Activated naive CD4-positive, alpha-beta T cell (primary cell): ENCODE measurements at places on chromosomes 6 and 20.

GRCh38 chr20:35463455-35464300, 8.3 kb downstream of the CEP250 start:
- DNase-seq, result no peak

GRCh38 chr6:23177806-23178205, 608.4 kb downstream of the HDGFL1 start:
- no peak for DNase-seq

DNA sequence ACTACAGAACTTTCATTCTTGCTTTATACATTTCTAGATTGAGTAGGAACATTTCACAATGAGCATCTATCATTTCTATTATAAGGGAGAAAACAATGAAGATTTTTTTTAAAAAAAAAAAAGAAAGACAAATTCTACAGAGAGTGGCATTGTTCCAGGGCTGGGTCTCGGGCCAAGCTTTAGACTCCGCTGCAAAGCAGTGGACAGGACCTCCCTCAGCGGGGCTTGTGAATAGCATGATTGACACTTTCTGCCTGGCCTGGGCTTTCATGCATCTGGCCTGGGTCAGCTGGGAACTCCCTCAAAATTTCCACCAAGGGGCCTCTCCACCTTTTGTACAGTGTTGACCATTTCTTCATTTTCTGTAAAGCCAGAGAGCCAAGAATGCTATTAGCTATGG, 55.8 kb upstream of the HIVEP2 start:
- DNase-seq, result no peak

- no peak for DNase-seq
Observed at GRCh38 chr20:33601861-33602260, 60.3 kb upstream of the C20orf144 start.

DNA sequence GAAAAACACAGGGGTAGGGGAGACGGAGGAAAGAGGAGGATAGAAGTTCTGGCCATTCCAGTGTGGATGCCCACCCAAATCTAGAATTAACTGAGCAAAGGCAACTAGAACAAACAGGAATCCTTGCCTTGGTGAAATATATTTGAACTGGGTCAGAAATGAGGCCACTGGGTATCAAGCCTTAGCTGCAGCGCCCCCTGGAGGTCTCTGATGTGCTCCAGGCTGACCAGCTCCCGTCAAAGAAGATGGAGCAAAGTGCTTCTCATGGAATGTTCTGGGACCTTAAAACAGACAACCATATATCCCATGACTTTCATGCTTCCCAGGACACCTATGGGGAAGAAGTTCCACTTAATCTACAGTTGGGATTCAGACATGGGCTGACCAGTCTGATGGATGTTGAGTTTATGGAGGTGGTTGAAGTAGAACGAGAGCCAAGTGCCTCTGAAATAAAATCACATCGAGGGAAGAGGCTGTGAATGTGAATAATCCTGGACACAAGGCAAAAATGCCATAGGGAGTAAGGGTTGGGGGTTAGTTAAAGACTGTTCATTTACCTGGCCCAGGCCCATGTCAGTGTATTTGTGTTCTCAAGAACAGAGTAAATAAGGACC, 50.4 kb downstream of the HLA-DPB1 start:
- peak; percentile 55 for DNase-seq

DNA sequence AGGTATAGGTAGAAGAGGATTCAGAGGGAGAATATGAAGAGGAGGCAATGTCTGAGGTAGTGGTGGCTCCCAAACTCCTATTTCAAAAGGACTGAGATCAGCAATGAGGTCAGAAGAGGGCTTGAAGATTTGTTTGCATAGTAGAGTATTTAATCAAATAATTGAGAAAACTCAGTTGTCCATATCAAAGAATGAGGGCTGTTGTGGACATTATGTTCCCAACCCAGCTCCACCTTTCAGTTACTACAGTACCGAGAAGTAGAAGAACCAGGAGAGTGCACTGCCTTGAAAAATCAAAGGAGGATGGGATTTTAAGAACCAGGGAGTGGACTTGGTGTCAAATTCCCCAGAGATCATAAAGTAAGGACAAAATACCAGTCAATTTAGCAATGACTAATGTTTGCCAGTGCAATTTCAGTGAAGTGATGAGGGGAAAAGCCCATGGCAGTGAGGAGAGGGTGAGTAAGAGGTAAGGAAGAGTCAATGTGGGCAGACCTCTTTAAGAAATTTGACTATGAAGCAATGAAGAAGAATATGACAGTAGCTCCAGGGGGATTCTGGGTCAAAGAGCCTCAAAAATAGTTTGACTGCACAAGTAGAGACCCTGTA, 382.4 kb downstream of the PKHD1 start:
- no peak for DNase-seq

GRCh38 chr6:135096403-135097130, 41.9 kb upstream of the HBS1L start:
- DNase-seq, result no peak

DNA sequence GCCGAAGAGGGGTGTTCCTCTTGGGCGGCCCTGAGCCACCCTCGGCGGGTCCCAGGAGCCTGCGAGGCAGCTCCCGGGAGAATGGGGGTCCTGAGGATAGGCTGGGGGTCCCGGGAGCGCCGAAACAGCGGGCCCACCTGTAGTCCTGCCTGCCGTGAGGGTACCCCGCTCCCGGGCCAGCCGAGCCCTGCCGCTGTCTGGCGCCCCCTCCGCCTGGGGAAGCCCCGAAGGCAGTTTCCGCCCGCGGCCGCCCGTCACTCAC, 280 bp downstream of the SPATA2 start:
- DNase-seq, result no peak

DNA sequence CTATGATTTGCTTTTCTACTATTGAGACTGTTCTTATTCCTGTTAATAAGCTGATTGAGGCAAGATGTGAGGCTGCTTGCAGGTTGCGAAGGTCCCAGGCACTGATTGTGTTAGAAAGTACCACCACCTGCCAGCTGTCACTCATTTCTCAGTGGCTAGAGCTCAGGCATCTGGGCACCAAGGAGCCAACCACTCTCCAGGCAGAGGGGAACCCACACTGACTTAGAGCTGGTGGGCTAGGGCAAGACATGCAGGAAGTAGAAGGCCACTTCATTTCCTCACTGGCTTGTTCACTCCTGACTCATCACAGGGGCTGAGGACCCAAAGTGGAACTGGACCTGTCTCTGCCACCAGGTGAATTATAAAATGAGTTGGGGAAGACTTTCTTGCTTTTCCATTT, 7.8 kb upstream of the DLL1 start:
- no peak for DNase-seq

- no peak for DNase-seq
Observed at GRCh38 chr20:64093013-64093503, 8.9 kb upstream of the LKAAEAR1 start.

- DNase-seq, result no peak
Observed at GRCh38 chr6:347951-348859, 43.3 kb upstream of the IRF4 start.

DNA sequence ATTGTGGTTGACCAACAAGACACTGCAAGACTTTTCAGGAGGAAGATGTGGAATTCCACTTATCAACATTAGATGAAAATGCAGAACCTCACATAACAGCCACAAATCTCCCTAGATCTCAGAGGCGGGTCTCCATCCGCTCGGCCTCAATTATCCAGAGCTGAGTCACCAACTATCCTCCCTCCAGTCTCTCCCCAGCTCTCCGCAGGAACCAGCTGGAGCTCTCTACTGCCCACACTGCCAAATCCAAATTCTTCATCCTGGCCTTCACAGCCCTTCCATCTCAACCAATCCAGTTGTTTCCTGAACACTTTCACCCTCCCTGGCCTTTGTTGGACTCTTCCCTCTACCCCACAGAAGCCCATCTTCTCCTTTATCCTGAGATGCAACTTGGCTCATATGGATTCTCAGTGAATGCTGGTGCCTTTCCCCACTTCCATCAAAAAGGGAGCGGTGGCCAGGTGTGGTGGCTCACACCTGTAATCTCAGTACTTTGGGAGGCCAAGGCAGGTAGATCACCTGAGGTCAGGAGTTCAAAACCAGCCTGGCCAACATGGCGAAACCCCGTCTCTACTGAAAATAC, 3.5 kb upstream of the TGIF2 start:
- DNase-seq, result no peak

GRCh38 chr6:131024565-131024964, 38.5 kb downstream of the EPB41L2 start:
- DNase-seq, result no peak

DNA sequence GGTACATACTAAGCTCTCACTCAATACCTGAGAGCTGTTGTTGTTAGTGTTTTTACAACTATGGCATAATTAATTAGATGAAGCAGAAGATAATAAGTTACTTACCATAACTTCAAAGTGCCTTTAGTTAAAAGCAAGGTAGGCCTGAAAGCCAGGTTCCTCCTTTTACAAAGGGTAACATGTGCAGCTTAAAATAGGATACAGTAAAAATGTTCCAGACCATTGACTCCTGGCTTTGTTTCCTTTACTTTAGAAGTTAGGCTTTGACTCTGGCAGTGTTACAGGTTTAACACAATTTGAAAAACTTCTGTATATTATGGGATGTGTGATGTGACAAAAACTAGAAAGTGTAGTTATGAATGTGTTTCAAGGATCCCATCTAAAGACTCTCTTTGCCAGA, 522.5 kb downstream of the EPM2A start:
- no peak for DNase-seq

GRCh38 chr6:43103253-43103876, 27.3 kb downstream of the PTK7 start:
- no peak for DNase-seq

DNA sequence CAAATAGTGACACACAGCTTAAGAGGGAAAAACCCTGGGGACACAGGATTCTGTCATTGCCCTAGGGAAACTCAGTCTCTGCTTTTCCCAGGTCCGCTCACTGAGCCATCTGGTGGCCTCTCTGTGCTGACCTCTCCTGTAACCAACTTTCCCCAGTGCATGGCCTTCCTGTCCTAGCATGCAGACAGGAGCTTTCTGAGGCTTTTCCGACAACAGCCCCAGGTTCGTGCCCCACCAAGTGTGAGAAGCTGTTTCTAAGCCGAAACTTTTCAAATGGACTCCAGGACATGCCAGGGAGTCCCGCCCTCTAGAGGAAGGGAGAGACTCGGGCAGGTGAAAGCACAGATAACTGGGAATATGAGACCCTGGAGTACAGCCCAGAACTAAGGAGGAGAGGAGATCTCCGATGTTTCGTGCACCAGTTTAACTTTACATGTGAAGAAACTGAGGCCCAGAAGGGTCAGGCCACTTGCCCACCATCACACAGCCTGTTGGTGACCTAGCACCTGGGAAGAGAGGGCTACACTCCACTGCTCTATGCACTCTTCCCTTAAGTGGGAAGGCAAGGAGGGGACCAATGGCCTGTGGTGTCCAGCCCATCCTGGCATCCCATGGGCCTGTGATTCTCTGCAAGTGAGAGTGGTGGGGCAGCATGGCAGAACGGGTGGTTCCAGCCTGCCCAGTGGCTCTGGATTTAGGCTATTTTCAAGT, 46.2 kb downstream of the RPP40 start:
- DNase-seq, result no peak

GRCh38 chr6:147447835-147448611, 60.5 kb upstream of the SAMD5 start:
- DNase-seq, result no peak

- DNase-seq, result no peak
Observed at GRCh38 chr6:116434056-116434725, 27.0 kb upstream of the CALHM6 start.

- no peak for DNase-seq
Observed at GRCh38 chr6:157885876-157886275, 62.8 kb downstream of the SNX9 start.

- no peak for DNase-seq
Observed at GRCh38 chr6:161226009-161226964, 47.6 kb downstream of the AGPAT4 start.

- no peak for DNase-seq
Observed at GRCh38 chr6:111301946-111302345, 181.1 kb downstream of the REV3L start.

GRCh38 chr6:7328243-7328642, 15.2 kb upstream of the SSR1 start:
- no peak for DNase-seq

DNA sequence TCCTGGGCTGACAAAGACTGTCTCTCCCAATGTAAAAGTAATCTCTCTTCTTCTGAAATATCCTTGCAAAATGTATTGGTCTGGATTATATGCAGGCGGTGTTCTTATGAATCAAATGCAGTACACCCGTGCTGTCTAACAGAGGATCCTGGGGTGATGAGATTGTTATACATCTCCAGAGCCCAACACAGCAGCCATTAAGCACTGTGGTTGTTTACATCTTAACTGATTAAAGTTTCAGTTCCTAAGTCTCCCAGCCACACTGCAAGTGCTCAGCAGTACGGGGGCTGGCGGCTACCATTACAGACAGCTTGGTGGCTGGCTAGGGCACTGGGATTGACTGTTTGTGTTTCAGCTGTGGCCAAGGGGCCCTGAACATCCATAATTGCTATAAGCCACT, 7.0 kb downstream of the UNC93A start:
- DNase-seq, result no peak

DNA sequence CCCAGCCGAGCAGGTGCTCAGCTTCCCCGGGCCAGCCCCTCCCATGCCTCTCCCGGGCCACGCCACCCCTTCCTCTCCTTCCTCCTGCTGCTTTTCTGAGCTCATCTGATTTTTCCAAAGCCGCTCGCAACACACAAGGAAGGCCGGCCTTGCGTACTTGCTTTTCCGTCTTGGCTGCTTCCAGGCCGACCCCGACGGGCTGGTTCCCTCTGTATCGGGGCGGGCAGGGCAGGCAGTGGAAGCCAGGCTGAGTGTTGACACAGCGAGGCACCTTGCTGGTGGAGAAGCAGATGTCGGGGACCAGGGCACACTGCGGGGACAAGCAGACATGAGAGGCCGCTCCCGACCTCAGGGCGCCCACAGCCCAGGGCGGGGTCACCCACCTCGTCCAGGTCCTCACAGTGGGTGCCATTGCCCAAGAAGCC, 21.1 kb downstream of the THBS2 start:
- no peak for DNase-seq

GRCh38 chr6:145539831-145540230, 195.5 kb downstream of the EPM2A start:
- DNase-seq, result no peak

GRCh38 chr6:89010825-89011224, 47.4 kb upstream of the RNGTT start:
- DNase-seq, result no peak

- DNase-seq, result no peak
Observed at GRCh38 chr6:38354905-38355304, 284.8 kb downstream of the BTBD9 start.

GRCh38 chr6:24193364-24193763, 67.3 kb downstream of the NRSN1 start:
- no peak for DNase-seq

- no peak for DNase-seq
Observed at GRCh38 chr6:163750431-163751031, 336.0 kb downstream of the QKI start.

DNA sequence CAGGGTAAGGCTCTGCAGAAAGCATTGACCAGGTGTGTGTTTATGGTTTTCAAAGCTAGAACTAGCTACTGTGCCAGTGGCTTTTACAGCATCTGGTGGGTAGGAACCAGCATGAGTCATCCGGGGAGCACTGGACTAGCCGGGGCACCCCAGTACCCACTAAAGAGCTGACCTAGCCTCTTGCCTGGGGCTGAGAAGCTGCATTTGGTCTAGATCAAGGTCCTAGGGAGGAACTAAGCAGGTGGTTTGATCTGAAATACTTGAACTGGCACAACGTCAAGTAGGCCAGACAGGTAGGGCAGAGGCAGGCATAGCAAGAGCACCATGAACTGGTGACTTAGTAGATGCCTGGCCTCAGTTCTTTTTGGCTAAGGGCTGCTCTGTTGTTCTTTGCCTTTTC, 109.8 kb upstream of the PTPRK start:
- no peak for DNase-seq

GRCh38 chr6:169800668-169801395, 49.4 kb downstream of the ERMARD start:
- DNase-seq, result no peak

GRCh38 chr6:88609983-88610382, 353.4 kb downstream of the RNGTT start:
- DNase-seq, result no peak
